ENCODE measurements at places on chromosomes 3 and 15.

GRCh38 chr3:69020857-69021256 is 7.4 kb upstream of the EOGT start:
- no peak for DNase-seq

DNA sequence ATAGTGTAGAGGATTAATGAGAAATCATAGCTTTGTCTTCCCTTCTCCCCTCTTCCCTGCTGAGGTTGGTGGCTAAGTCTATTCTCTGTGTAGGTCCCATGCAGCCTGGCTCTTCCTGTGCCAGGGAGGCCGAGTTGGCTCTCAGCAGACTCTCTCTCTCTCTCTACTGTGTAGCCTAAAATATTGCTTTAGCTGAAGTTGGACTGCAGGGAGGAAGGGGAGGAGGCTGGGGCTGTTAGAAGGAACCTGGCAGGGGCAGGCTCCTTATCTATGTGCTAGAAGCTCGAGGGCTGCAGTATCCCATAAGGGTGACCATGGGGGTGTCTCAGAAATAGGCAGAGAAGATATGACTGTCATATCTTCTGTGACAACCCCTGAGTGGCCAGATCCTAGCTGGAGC is 160.8 kb downstream of the EPHB1 start:
- no peak for DNase-seq

DNA sequence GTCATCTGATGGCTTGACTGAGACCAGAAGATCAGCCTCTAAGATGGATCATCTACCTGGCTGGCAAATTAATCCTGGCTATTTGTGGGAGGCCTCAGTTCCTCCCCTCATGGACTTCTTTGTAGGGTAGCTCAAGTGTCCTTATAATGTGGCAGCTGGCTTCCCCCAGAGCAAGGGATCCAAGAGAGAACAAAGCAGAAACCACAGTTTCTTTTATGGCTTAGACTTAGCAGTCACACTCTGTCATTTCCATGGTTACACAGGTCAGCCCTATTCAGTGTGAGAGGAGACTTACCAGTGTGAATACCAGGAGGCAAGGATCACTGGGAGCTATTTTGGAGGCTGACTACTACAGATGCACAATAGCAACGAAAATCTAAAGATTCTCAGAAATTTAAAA is 15.3 kb upstream of the ARL14 start:
- DNase-seq = no peak

GRCh38 chr3:14452740-14453710 is 50.6 kb downstream of the SLC6A6 start:
- peak; percentile 92 for DNase-seq

DNA sequence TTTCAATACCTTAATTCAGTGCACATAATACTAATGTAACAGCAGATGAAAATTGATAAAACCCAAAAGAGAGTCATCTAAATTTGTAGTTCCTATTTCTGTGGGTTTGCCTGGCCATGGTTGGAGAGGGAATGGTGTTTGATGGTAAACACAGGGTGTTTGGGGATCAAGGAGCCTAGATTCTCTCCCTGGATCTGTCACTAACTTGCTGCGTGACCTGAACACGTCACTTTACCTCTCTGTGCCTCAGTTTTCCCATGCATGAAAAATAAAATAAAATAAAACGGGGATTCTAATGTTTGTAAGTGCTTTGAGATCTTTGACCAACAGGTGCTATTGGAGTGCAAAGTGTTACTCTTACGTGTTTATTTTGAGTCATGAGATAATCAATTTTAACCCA is 49.8 kb downstream of the GHSR start:
- no peak for DNase-seq

All from Right ventricle myocardium superior (tissue), 1 donor.